ENCODE measurements at places on chromosomes 4 and X. TPM values are rescaled to one million over a fixed set of nuclear protein-coding genes. Genes with fewer than 3 reads are reported as not detected.

KLHL13 gene
- total RNA-seq = 15.3 TPM

BEND4 gene
- total RNA-seq = 0.27 TPM

KCND1 gene
- total RNA-seq = 1.3 TPM

TLR10 gene
- not detected for total RNA-seq

LONRF3 gene
- 13.3 TPM for total RNA-seq

RAB40A gene
- total RNA-seq = 0.58 TPM

CFAP47 gene
- total RNA-seq = not detected

Measured in endothelial cell of umbilical vein (primary cell).